ENCODE measurements at places on chromosomes 7 and 10. TPM values are rescaled to one million over a fixed set of nuclear protein-coding genes. Genes with fewer than 3 reads are reported as not detected.

Gene ACBD7
- total RNA-seq = 0.13 TPM

Gene TRPV6
- 0.26 TPM for total RNA-seq

Gene UCN3
- not detected for total RNA-seq

Gene HOGA1
- 0.13 TPM for total RNA-seq

Gene AKR1C8
- not detected for total RNA-seq

Gene SLC18A2
- total RNA-seq = not detected

- DNase-seq = no peak
These were observed 36.0 kb downstream of the ANK3 start for GRCh38 chr10:60353519-60354258.

DNA sequence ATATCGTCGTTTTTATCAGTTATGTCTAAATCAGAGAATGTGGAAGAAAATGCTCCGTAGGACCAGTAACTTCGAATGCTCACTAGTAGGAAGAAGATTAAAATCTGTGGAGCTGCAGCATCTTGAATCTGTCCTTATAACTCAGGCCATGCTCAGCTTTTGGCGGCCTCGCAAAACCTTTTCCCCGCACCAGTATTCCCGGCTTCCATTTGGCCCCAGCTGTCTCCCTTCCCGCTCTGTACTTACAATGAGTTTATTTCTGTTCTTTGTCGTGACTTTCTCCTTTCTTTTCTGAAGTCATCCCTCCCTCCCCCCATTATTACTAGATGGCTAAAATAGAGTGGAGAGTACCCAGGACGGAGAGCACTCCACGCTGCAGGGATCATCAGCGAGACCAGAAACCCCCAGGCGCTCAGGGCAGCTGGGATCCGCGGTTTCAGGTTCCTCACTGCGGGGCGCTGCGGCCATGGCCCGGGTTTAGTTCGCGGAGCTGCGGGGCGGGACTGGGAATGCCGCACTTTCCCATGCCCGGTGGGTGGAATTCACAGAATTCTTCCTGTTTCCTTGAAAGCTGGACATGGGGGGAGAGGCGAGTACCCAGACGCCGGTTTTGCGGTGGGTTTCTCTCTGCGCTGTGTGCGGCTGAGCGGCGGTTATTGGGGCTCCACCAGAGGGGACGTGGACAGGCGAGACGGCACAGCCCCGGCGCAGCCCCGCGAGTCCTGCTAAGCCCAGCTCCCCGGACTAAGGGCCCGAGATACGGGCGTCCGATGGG, 183.5 kb downstream of the POM121L12 start:
- DNase-seq = no peak

DNA sequence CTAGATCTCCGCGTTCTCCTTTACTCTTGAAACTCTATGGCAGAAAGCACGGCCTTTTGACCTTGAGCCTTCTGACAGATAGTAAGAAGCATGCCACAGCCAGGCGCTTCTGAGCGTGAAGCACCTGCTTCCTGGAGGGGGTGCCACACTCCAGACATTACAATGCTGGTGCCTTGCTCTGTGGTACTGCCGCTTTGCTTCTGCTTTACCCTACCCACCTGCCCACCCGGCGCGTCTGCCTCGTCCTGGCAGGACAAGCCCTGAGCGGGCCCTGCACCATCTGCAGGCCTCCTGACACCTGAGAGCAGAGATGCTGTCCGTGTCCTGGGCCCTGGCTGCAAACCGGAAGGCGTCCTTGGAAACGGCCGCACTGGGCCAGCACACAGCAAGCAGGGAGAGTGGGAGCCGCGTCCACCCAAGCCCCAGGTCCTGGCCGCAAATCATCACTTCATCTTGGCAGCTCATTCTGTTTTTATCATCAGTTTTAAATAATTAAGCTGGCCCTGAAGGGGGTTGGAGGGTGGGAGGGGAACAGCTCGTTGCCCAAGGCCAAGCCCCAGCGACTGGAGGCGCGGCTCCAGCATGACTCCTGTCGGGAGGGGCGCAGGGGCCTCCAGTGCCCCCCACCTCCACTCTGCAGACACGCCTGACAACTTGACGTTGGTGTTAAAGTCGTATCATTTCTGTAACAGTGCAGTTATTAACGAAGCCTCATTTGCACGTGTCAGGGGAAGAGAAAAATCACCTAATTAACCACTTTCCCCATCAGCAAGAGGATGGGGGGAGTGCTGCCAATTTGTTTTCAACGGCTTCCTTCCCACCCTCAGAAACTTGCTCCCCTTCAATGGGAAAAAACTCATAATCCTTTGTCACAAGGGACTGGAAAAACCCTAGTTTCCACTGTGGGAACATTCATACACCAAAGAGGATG, 132.2 kb downstream of the MAD1L1 start:
- no peak for DNase-seq

- no peak for DNase-seq
These were observed 43.9 kb downstream of the TNS3 start for GRCh38 chr7:47537716-47538675.

DNA sequence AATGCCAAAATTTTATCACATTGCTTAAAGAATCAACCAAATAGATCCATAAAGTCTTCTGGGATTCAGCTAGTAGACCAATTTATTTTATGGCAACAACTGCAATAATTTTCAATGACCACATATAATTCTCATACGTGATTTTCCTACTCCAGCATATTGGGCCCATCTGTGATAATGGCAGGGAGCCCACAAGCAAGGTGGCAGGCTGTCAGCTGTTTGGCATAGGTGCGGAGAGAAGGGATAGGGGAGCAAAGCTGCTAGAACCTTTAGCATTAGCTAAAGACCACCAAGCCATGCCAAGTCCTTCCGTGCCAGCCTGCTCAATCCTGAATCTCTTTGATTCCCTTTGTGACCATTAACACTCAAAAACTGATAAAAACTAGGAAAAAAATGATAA, 721.2 kb downstream of the XPNPEP1 start:
- no peak for DNase-seq

GRCh38 chr10:33478675-33479125, 144.2 kb upstream of the NRP1 start:
- DNase-seq = no peak

DNA sequence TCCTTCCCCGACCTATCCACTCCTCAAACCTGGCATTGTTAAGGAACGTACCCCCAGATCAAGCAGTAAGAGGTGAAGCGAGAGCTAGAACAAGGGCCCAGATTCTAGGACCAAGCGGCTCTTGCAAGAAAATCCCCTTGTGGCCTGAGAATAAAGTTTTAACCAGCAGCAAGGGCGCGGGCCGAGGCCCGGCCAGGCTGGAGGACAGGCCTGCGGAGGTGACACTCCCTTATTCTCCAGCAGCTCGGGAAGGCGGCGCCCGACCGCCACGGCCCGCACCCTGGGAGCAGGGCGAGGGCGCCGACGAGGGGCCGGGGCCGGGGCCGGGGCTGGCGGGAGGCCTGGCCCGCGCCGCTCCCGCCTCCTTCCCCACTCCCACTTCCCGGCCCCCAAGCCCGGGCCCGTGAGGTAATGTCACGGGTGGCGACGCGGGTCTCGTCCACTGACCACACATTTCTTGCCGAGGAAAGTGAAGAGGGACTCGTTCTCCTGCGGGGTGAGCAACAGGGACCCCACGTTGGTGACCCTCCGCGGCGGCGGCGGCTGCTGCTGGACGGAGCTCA, 551 bp downstream of the WASL start:
- DNase-seq = no peak

DNA sequence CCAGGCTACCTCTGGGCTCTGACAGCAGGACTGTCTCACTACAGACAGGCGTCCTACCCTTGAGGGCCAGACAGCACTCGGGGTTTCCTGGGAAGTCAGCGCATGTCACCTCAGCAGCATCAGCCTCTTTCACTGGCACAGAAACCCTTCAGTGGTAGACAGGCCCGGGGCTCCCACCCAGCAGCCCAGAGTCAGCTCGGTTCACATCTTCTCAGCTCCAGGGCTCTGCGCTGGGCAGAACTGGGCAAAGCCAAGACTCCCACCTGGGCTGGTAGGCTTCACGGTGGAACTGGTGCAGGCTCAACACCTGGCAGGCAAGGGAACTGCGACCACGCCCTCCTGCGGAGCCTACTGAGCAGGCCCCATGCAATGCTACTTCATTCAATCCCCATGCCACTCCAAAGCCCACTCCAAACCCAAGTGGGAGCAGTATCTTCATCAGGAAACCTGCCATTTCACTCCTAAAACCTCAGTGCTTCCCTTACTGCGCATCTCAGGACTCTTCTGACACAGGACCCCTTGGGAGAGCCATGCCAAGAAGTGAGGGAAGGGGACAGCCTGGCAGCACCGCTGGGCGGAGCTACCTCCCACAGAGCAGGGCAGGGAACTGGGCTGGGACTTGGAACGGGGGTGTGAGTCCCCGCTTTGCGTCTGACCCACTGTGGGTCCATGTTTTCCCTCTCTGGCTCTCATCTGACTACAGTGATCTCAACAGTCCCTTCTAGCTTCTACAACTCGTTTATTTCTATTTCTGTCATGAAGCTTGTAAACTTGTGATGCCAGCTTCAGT, 60.4 kb downstream of the SCRN1 start:
- DNase-seq = no peak
